Cerebellar nuclear complex (tissue), 1 donor: ENCODE measurements at places on chromosomes 12 and 14.

- peak; percentile 78 for DNase-seq
These were observed 77.4 kb downstream of the SCARB1 start for GRCh38 chr12:124786061-124786964.

- DNase-seq: no peak
These were observed 706.9 kb upstream of the STXBP6 start for GRCh38 chr14:25756876-25757275.

DNA sequence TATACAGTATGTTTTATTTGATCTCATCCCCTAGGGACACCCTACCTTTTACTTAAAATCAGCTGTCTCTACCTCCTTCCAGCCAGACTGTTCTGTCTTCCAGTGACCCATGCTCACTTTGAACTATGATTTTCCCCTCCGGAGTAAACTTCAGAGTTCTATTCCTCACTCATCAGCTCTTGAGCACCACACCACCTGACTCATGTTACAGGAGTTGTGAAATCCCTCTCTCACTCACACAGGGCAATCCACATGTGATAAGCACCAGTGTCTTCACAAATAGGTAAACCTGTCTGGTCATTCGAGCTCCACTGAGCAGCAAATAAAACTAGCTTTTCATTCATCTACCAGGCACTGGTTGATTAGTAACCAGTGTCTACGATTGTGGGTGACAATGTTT is 177.3 kb upstream of the BMP4 start:
- DNase-seq: no peak

- no peak for DNase-seq
These were observed 80.8 kb upstream of the ACTN1 start for GRCh38 chr14:69059658-69060623.

GRCh38 chr14:26599291-26599690 is 1.5 kb upstream of the NOVA1 start:
- no peak for DNase-seq

GRCh38 chr14:56959869-56960268 is 149.6 kb upstream of the OTX2 start:
- DNase-seq: no peak

DNA sequence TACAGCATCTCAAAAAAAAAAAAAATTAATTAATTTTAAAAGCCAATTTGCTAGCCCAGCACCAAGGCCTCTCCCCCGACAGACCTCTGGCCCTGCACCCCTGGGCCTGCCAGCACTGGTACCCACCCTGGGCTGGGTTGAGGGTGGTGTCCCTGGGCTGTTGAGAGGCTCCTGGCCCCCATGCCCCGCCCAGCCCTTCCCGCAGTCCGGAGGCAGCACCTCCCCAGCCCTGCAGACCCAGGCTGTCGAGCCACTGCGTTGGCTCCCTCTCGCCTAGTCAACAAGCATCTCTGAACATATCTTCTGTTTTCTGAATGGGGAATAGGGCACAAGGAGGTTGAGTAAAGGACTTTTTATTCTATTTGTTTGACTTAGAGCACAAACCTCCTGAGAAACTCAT is 87.1 kb downstream of the FBXL14 start:
- DNase-seq: no peak

GRCh38 chr14:68157971-68158371 is 338.4 kb downstream of the RAD51B start:
- DNase-seq: no peak

DNA sequence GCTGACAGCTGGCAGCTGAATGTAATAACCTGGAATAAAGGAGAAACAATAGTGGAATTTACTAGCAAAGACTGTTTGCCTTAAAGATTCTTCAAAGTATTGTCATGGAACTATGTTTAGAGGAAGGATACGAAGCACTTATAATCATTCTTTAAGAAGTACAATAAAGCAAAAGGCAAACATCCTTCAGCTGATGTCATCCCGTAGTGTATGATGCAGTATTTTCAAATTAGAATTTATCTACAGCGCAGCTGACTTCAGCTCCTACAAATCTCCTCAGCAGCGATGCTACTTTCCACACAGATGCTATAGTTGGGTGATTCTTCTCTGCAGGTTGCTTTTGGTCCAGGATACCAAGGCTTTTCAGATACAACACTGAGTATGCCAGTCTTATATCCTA is 31.5 kb downstream of the CLEC1A start:
- no peak for DNase-seq

DNA sequence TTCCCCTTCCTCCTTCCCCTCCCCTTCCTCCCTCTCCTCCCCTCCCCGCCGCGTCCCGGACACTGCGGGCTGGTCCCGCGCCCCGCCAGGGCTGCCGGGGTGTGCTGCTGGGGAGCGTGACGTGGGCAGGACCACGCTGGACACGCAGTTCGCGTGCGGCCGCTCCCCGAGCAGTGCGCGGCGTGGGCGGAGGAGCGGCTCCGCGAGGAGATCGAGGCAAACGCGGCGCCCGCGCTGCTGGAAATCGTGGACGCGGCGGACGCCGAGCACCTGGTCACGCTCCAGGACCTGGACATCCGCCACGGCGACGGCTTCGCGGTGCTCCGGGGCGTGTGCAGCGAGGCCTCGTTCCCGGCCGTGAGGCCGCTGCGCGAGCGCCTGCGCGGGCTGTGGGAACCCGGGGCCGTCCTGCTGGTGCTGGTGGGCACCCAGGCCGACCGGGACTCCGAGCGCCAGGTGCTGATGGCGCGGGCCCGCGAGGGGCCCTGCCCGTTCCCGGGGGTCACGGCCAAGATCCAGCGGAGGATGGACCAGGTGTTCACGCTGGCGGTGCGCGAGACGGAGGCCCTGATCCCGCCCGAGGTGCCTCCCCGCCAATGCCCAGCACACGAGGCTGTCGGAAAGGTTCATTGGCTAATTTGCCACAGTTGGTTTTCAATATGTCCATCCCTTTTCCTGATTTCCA is 84.3 kb downstream of the TNFAIP2 start:
- DNase-seq: no peak
